ENCODE measurements at places on chromosomes 13 and 19. TPM values are rescaled to one million over a fixed set of nuclear protein-coding genes. Genes with fewer than 3 reads are reported as not detected.
A peak's percentile ranks its signal among the peaks of the same experiment; 100 is the strongest.

- DNase-seq = no peak
Observed at GRCh38 chr19:33400856-33401682, 27.6 kb downstream of the CEBPG start.

DNA sequence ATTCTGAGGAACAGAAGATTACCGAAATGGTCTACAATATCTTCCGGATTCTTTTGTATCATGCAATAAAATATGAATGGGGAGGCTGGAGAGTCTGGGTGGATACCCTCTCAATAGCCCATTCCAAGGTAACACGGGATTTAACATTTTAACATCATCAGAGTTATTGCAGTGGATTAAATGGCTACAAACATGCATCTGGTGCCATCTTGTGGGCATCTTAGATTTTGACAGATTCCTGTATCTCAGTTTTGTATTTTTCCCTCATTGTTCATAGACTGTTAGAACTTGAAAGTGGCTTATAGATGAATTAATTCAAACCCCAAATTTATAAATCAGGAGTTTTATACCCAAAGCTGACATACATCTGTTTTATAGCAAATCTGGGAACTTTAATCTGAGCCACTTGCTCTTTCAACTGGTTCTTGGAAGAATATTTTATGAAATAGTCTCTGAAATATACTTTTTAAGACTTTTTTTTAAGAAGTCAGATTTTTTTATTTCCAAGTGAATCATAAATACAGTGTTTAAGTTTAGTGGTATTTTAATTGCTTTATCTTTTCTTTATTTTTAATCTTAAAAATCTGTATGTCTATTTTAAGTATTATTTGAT lies 215.2 kb downstream of the NBEA start:
- peak; percentile 21 for DNase-seq

Gene PODNL1
- not detected for total RNA-seq

Gene METTL21C
- total RNA-seq = not detected
